ENCODE measurements at places on chromosomes 6 and 20. TPM values are rescaled to one million over a fixed set of nuclear protein-coding genes. Genes with fewer than 3 reads are reported as not detected.

DNA sequence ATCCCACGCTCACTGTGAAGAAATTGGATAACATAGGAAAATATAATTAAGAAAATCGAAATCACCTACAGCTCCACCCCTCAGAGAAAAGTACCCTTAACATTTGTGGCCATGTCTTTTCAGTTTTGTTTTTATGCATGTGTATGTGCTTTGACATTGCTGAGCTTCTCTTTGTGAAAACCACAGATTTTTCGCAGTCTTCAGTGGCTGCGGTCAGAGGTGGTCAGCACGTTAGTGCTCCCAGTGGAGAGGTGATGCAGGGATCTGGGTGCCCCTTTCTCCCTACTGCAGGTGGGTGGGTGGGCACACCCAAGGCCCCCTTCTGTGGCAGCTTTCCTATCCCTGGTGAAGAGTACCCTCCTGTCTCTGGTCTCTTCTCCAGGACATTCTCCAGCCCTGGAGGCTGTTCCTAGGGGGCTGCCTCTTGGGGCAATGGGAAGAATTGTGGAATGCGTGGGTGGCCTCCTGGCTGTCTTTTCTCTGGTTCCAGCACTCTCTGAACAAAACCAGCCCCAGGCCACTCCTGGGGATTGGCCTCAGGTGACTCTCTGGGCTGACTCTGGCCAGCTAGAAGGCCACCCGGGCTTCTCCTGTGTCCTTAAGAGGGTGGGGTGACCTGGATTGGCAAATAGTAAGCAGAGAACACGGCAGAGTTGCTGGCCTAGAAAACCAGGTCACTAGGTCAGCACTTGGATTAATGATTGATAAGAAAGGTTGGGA, 49.8 kb upstream of the FANCE start:
- no peak for DNase-seq

DNA sequence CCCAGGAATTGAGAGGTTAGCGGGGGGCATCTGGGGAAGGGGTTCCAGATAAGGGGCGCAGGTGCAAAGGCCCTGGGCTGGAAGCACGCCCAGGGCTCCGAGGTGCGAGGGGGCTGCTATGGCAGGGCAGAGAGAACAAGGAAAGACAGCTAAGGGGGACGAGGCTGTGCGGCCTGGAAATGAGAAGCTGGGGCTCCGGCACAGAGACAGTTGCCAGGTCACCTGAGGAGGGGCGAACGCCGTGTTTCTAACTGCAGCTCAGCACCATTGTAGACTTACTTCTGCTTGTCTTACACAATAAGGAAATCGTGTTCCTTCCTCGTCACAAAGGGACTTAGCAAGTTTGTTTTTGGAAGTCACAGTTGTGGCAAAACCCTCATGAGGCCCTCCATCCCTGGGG, 68.9 kb upstream of the TBXT start:
- no peak for DNase-seq

GRCh38 chr20:38579921-38580320, 1.1 kb upstream of the ADIG start:
- no peak for DNase-seq

DNA sequence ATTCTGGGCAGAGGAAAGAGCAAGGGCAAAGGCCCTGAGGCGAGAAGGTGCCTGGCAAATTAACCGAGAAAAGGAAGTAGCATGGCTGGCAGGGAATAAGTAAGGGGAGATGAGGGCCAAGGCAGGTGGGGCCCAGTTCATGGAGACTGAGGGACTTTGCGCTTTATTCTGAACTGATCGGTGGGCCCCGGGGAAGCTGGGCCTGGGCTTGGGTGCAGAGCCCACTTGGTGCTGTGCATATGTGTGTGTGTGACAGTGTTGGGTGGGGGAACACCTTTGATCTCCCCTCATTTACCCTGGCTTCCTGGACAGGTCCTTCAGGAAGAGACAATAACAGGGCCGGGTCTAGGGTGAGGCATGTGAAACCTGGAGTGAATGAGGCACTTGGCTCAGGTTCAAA, 2.9 kb upstream of the MDFI start:
- no peak for DNase-seq

The EFCAB8 gene
- 0.55 TPM for total RNA-seq

DNA sequence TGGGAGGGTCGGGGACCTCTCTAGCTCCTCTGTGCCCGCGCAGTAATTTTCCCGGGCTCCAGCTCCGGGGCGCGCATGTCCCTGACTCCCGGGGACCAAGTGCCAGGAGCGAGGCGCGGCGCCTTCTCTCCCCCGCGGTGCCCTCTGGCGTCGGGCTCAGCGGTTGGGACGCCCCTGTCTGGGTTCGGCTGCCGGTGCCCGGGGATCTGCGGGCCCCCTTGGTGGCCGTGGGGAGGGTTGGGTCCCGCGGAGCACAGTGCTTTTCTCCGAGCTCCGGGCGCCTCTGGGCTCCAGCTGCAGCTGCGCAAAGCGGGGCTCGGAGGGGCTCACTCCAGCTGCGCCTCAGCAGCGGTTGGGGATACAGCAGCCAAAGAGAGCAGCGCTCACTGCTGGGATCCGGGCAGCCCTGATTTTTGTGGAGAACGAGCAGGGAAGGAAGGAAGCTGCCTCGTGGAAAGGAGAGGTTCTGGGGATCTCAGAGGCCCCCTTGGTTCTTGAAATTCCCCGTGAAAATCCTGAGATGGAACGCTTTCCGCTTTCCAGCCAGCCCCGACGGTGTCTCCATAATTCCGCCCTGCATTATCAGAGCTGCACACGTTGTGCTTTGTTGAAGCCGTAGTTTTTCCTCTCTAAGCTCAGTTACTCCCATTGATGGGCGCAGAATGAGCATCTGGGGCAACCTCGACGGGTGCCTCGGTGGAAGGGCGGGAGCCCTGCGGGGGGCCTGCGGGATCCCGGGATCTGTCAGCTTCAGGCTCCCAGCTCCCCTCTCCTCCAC, 861 bp downstream of the PPP1R14C start:
- DNase-seq: no peak

The CLPSL2 gene
- not detected for total RNA-seq

DNA sequence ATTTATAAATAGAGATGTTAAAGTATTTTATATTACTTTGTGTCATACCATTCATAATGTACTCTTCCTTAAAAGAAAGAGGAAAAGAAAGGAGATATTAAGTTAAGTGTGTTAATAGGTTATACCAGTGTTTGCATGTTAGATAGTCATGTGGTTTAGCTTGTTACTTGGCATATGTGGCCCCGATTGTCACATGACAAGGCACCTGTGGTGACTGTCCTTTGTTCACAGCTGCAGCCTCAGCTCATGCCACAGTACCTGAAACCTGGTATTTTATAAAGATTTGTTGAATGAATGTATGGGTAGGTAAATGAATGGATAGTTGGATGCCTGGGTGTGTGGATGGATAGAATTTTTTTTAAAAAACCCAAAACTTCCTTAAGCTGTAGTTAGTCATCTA, 306.1 kb upstream of the FLRT3 start:
- DNase-seq: no peak

DNA sequence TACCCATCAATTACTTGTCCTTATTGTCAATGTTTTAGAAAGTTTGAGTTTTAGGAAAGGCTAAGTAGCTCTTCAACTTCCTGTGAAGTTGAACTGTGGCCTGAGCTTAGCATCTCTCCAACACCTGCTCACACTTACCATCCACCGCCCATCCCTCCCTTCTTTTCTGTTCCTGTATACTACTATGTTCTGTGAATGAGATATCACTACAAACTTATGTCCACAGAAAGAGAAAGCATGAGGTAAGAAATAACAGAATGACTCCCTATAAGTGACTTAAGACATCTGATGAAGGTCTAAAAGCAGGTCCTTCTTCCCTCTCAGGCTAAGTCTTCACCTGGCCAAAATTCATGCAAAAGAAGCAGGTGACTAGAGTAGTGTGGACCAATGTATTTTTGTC, 246.3 kb upstream of the PREP start:
- no peak for DNase-seq

The FOXF2 gene
- total RNA-seq: not detected

Measured in activated CD4-positive, alpha-beta memory T cell treated with anti-CD3 and anti-CD28 coated beads, Interleukin-2, amount 10 ng/mL, durations not matched to agents 7 days and 5 days (primary cell).